Mononuclear cell (primary cell): ENCODE measurements at places on chromosomes 1 and 21. TPM values are rescaled to one million over a fixed set of nuclear protein-coding genes. Genes with fewer than 3 reads are reported as not detected.

Gene UBE2U
- total RNA-seq, result not detected

Gene SLC26A9
- not detected for total RNA-seq

Gene FNDC10
- total RNA-seq, result 1.2 TPM

Gene ZP4
- under 0.01 TPM for total RNA-seq

Gene HPCAL4
- total RNA-seq, result 5.5 TPM

Gene NOTCH2
- 72.8 TPM for total RNA-seq

Gene PDE4B
- 518 TPM for total RNA-seq

Gene NLRP3
- 648 TPM for total RNA-seq

Gene MRPL39
- total RNA-seq, result 11.8 TPM

Gene ARMH1
- 30.0 TPM for total RNA-seq

Gene KCNK2
- total RNA-seq, result 0.10 TPM

Gene ZNF648
- not detected for total RNA-seq

Gene KRTAP7-1
- total RNA-seq, result not detected

Gene WNT9A
- total RNA-seq, result under 0.01 TPM

Gene APOBEC4
- 0.10 TPM for total RNA-seq

Gene PAPPA2
- total RNA-seq, result 0.10 TPM

Gene NUP210L
- total RNA-seq, result under 0.01 TPM

Gene IFI44L
- 29.3 TPM for total RNA-seq

Gene CCDC27
- total RNA-seq, result not detected

Gene HPDL
- total RNA-seq, result not detected

Gene ACKR1
- total RNA-seq, result not detected

Gene APCS
- total RNA-seq, result not detected

Gene PPFIA4
- 0.73 TPM for total RNA-seq

Gene PRKAA2
- total RNA-seq, result under 0.01 TPM

Gene JAM2
- total RNA-seq, result under 0.01 TPM

Gene HSD11B1
- total RNA-seq, result 0.10 TPM
